RPMI7951 (cell line): ENCODE measurements at places on chromosomes 3 and 15. TPM values are rescaled to one million over a fixed set of nuclear protein-coding genes. Genes with fewer than 3 reads are reported as not detected.

The IQCF5 gene
- not detected in 2 replicates for total RNA-seq

The WDR72 gene
- 0.39 TPM in 1 of 2 replicates, not detected in the other for total RNA-seq

The CCRL2 gene
- 2.8 and 6.1 TPM in 2 replicates for total RNA-seq

The CLSTN2 gene
- total RNA-seq, result 0.59 and 0.84 TPM in 2 replicates

The RASSF1 gene
- 51.7 and 77.8 TPM in 2 replicates for total RNA-seq

The TMEM108 gene
- total RNA-seq, result 0.12 and 0.39 TPM in 2 replicates

The ASB14 gene
- not detected in 2 replicates for total RNA-seq

The CCR1 gene
- total RNA-seq, result 0.36 and 0.59 TPM in 2 replicates

The ZNF502 gene
- total RNA-seq, result 5.3 and 6.1 TPM in 2 replicates

The SENP8 gene
- 2.6 and 3.3 TPM in 2 replicates for total RNA-seq

The GOLGA8J gene
- total RNA-seq, result not detected in 2 replicates

The EXD1 gene
- total RNA-seq, result not detected in 2 replicates

The CHRFAM7A gene
- not detected in 2 replicates for total RNA-seq

GRCh38 chr3:155431856-155432570 is 138.5 kb upstream of the STRIT1 start:
- DNase-seq, result no peak

DNA sequence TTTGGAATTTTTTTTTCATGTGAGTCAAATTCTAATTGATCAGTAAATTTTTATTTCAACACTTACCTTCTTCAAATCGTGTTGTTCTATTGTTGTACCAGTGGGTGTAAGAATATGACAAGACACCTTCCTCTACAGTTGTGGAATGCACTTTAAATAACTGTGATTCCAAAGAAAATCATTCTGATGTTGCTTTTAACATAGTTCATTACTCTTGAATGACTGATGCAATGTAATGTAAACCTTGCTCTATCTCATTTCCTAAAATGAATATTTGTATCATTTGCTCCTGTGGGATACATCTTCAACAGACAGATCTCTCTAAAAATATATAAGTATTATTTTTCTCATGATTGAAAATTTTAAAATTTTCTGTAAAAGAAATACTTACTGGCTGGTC is 313.4 kb downstream of the RBMS3 start:
- DNase-seq, result no peak

DNA sequence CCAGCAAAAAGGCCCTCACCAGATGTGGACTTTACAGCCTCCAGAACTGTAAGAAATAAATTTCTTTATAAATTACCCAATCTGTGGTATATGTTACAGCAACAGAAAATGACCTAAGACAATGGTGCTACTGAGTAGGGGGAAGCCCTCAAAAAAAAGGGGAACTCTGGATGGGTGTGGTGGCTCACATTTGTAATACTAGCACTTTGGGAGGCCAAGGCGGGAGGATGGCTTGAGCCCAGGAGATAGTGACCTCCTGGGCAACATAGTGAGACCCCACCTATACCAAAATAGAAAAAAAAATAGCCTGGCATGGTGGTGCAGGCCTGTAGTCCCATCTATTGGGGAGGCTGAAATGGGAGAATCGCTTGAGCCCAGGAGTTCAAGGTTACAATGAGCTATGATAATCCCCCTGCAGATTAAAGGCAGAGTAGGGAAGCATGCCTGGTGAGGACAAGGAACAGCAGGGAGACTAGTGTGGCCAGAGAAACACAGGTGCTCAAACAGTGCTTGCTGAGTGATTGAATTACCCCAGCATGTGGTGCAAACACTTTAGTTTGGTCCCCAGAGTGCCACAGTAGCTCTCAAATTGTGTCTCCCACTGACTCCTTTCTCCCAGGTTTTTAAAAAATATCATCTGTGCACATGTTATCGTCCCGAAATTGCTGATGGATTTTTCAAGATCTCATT is 13.9 kb upstream of the USP3 start:
- DNase-seq, result no peak

DNA sequence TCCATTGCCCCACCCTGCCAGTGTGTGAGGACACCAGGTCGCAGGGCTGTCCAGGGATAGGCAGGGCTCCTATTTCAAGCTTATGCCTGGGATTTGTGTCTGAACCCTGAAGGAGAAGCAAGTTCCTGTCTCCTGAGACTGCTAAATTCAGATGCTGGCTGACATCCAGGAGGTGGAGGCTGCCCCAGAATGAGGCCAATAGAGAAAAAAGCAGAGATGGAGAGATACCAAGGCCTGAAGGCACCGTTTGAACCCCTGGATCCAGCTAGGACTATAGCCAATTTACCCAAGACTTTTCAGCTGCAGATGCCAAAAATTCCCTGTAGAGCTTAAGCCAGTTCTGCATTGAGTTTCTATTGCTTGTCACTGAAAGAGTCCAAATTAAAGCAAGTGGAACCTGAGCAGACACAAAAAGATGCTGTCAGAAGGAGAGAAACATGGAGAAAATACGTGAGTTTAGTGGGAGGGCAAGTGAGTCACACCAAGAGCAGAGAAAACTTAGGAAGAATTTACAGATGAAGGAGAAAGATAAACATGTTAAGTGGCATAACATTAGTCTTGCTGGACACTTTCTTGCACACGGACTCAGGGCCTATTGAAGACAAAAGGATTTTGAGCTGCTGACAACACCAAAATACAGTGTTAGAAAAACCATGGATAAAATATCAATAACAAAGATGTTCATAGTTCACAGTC is 148.6 kb downstream of the CNTN3 start:
- DNase-seq, result no peak

DNA sequence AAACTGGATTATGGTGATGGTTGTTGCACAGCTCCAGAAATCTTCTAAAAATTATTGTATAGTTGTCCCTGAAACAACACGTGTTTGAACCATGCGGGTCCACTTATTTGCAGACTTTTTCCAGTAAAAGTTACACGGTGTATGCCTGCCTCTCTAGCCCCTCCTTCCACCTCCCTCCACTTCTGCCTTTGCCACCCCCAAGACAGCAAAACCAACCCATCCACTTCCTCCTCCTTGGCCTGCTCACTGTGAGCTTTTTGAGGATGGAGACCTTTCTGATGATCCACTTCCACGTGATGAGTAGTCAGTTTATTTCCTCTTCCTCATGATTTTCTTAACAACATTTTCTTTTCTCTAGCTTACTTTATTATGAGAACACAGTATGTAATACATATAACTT is 5.4 kb downstream of the CYFIP1 start:
- DNase-seq, result no peak

DNA sequence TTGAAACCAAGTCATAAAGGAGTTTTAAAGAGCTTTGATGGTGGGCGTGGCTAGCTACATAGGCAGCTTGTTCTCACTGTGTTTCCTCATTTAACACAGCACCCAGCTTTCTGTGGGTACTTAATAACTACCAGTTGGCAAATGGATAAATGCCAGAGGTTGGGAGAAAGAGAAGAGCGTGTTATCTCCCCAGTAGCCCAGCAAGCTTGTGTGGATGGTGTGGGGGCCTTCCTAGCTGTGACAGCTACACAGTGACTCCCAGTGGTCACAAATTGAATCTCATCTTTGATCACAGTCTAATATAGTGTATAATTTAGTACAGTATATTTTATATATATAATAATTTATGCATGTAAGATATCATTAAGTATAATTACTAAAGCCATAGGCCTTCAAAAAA is 984.1 kb downstream of the EPHA3 start:
- peak; percentile 4 for DNase-seq

GRCh38 chr3:53675022-53675697 is 171.1 kb downstream of the CHDH start:
- DNase-seq, result no peak

GRCh38 chr3:160486459-160486869 is 36.9 kb upstream of the TRIM59 start:
- peak; percentile 46 for DNase-seq

GRCh38 chr3:160796089-160796812 is 40.2 kb downstream of the PPM1L start:
- no peak for DNase-seq

- DNase-seq, result no peak
Measured at GRCh38 chr3:54339608-54340007, 217.3 kb downstream of the CACNA2D3 start.

DNA sequence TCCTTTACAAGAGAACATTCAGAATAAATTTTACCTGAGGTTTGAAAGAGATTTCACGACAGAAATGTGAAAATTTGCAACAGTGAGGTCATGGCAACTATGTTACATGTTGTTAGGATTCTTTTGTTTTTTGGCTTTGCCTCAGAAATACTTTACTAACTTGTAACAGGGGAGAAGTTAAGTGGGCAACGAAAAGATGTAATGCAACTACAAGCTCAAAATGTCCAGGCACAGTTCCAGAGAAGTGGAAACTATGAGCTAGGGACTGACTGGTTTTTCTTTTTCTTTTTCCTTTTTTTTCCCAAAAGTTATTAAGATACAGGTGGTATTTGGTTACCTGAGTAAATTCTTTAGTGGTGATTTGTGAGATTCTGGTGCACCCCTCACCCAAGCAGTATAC is 111.5 kb upstream of the PPP2R3A start:
- no peak for DNase-seq

- no peak for DNase-seq
Measured at GRCh38 chr3:86416334-86416733, 574.6 kb downstream of the VGLL3 start.

- DNase-seq, result peak; percentile 47
Measured at GRCh38 chr3:57298041-57298440, 5.6 kb upstream of the ASB14 start.

- DNase-seq, result no peak
Measured at GRCh38 chr3:52150357-52150756, 3.9 kb downstream of the POC1A start.

DNA sequence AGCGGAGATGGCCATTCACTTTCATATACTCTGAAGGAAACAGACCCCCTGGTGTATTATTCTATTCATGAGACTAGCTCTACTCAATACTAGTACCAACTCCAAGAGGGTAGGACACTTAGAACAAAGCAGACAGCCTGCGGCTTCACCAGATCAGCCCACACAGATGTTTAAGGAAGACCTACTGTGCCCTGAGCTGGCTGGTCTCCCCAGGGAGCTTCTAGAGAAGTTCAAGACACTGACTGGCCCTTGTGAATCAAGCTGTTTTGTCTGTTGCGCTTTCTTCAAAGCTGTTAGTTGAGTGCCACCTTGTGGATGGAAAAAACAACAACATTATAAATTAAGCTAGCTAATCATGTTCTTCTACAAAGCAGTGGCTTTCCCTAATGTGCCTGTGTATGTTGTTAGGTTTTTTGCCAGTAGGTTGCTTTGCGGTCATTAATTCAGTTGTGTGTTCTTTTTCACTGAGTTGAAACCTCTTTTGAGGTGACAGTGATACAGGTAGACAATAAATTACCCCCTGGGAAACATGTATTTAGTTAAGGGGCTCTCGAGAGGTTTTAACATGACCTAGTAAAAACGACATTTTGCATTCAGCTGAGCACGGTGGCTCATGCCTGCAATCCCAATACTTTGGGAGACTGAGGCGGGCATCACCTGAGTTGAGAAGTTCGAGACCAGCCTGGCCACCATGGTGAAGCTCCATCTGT is 64.2 kb upstream of the MYZAP start:
- peak; percentile 82 for DNase-seq

GRCh38 chr3:100263583-100263982 is 2.8 kb downstream of the TBC1D23 start:
- no peak for DNase-seq

DNA sequence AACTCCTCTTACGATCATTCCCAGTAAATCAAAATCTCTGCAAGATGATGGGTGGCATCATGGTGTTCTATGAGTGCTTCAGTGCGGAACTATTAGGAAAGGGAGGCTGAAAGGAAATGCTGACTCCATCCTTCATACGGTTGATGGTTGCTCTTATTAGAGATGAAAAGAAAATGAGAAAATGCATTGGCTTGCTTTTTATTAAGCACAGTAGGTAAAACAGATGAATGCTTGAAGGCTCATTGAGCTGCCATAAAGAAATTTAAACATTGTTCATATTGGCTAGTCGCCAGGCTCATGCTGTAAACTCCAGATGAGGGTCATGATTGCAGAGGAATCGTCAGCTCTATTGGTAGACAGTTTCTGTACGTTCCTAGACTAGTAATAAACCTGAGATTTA is 115.8 kb downstream of the EPHA3 start:
- no peak for DNase-seq

- no peak for DNase-seq
Measured at GRCh38 chr3:66809595-66809958, 188.5 kb upstream of the KBTBD8 start.

DNA sequence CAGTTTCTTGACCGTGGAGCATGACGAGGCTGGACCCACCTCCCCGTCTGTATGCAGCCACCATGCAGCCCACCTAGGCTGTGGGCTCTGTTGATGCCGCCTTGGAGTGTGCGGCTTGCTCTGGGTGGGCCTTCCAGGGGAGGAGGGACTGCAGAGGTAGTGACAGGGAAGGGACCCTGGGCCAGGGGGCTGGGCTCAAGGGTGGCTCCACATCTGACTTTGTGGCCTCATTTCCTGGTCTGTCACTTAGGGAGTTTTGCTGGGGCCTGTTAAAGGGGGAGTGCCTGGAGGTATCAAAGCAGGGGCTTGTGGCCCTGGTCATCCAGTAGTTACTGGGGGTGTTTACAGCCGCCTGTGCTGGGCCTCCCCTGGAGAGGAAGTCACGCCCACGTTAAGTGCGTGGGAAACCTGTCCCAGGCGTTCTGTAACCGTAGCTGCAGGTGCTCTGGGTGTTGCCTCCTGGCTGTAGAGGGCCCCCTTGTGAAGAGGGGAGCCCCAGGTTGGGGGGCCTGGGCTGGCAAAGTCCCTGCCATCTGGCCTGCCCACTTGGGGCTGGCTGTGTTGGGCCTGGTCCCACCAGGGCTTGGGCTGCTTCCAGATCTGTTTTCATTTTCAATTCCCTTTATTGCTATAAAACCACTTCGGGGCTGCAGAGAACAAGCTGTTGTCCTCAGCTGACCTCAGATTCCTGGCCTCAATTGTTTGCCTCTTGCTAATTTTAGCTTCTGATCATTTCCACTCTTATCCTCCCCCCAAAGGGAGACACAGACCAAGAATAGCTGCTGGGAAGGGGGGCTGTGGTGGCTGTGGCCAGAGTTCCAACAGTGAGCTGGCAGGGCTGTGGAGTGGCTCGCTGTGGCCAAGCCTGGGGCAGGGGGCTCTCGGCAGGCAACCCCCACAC is 26.5 kb downstream of the KLF13 start:
- peak; percentile 97 for DNase-seq

GRCh38 chr3:150014782-150015181 is 44.1 kb upstream of the PFN2 start:
- no peak for DNase-seq

DNA sequence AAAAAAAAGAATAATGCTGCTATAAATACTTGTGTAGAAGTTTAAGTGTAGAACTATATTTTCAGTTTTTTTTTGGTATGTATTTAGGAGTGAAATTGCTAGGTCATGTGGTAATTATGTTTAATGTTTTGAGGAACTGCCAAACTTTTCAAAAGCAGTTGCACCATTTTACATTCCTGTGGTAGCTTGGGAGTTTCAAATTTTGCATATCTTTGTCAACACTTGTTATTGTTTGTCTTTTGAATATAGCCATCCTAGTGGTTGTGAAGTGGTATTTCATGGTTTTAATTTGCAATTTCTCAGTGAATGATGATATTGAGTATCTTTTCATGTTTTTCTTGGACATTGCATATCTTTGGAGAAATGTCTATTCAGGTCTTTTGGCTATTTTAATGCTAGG is 30.4 kb downstream of the SKIL start:
- DNase-seq, result no peak
